CD4-positive, alpha-beta T cell treated with Interferon alpha-2 for 1 hour (primary cell): ENCODE measurements at places on chromosomes 3 and 15.

DNA sequence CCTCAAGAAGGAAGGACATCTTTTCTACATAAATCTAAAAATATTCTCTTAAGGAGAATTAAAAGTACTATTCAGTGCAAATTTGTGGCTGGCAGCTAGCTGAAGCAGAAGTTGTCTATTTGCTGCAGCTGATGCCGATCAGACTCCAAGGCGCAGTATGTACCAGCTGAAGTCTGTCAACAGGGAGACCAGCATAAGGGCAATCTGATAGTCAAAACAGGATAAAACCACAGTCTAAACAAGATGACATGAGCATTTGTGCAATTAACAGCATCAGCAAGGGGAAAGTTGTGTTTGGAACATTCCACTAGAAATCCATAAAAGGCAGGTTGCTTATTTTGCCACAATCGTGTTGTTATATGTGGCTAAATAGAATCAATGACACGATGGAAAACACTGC is 198.2 kb upstream of the ROBO2 start:
- no peak for DNase-seq

DNA sequence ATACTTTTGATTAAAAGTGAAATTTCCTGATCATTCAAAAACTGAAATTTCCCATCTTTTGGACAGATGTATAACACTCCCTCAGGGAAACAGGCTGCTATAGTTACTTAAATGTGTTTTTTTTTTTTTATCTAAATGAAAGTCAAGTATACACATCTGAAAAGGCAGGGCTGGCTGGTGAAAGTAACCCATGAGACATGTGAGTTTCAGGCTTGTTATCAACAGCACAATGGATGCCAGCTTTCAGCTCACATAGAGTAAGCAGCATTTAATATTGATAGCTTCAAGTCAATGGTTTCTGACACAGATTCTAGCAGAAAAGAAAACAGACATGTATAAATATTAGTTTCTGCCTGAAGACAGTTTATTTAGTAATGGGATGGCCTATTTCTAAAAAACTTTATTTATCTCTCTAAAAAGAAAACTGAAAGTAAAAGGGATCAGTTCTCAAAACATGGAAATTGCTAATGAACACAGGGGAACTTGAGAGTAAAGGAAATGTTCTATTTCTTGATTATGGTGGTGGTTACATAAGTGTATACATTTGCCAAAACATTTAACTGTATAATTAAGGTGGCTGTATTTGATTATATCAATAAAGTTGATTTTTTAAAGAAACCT is 89.7 kb upstream of the CMC1 start:
- DNase-seq, result peak; percentile 9

DNA sequence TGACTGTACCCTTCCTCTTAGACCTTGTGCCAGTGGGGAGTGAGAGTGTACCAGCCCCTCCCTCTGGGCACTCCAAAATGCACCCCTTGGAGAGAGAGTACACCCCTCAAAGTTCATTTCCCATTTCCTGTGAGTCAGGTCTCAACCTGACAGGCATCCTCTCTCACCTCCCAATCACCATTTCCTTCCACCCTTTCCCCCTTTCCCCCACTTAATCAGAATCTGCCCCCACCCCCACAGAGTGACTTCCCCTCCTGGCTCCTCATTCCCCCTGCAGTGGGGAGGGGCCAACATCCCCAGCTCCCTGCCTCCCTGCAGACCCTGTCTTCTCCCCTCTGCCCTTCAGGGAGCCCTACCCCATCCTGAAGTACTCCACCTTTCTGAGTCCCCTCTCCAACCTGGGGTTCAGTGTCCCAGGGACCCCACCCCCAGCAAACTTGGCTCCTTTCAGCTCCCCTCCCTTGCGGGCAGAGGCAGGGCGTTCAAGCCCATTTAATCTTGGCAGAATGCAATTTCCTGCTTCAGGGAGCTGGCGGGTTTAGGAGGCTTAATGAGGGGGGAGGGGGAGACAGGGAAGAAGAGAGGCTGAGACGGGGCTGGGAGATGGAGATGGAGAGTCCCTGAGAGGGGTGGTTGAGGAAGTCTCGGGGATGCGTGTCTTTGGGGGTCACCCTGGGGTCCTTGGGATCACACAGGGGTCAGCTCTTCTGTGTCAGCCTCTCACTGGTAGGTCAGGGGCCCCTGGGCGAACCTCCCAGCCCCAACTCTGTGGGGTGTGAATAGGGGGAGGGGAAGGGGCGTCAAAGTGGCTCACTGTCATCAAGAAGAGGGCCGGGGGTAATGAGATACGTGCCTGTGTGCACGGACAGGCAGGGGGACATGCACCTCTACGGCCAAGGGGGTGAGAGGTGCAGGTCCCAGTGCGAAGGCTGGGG is 16.6 kb upstream of the SEMA3F start:
- DNase-seq, result no peak

GRCh38 chr15:42358141-42358540 is 1.2 kb upstream of the CAPN3 start:
- DNase-seq, result no peak

GRCh38 chr3:122324871-122325323 is at the start of gene CSTA:
TSS of gene CSTA (plus strand) at chr3:122325248. CDS start at chr3:122325293, 45 bp downstream.
- no peak for DNase-seq

- DNase-seq, result no peak
Measured at GRCh38 chr15:83581381-83581780, 72.5 kb upstream of the ADAMTSL3 start.

GRCh38 chr15:44873103-44873502 is 83.4 kb upstream of the TERB2 start:
- no peak for DNase-seq

DNA sequence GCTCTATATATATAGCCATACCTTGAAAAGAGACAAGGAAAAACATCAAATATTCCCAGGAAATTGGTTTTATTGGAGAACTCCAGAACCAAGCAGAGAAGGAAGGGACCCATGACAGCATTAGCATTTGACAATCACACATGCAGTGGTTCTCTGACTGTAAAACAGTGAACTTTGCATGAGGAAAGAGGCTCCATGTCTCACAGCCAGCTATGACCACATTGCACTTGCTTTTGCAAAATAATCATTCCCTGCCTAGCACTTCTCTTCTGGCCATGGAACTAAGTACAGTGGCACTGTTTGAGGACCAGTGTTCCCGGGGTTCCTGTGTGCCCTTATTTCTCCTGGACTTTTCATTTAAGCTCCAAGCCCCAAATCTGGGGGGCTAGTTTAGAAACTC is 85.5 kb downstream of the TGFBR2 start:
- no peak for DNase-seq

GRCh38 chr3:22231061-22231460 is 480.1 kb upstream of the ZNF385D start:
- no peak for DNase-seq

GRCh38 chr15:96053781-96054428 is 276.6 kb upstream of the NR2F2 start:
- no peak for DNase-seq

GRCh38 chr15:61480863-61481262 is 251.8 kb upstream of the RORA start:
- DNase-seq, result no peak

DNA sequence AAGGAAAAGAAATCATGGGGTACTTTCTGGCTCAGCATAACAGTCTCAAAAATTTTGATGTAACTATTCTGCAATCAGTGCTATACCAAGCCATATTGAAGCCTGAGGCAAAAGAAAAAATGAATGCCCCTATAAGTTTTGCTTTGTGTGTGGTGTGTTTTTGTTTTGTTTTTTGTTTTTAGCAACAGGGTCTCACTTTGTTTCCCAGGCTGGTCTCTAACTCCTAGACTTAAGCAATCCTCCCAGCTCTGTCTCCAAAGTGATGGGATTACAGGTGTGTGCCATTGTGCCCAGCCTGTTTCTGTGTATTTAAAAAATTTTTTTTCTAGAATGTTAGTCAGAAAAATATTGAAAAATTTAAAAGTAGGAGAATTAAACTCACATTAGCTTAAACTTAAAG is 93.2 kb downstream of the ZNF280D start:
- no peak for DNase-seq

DNA sequence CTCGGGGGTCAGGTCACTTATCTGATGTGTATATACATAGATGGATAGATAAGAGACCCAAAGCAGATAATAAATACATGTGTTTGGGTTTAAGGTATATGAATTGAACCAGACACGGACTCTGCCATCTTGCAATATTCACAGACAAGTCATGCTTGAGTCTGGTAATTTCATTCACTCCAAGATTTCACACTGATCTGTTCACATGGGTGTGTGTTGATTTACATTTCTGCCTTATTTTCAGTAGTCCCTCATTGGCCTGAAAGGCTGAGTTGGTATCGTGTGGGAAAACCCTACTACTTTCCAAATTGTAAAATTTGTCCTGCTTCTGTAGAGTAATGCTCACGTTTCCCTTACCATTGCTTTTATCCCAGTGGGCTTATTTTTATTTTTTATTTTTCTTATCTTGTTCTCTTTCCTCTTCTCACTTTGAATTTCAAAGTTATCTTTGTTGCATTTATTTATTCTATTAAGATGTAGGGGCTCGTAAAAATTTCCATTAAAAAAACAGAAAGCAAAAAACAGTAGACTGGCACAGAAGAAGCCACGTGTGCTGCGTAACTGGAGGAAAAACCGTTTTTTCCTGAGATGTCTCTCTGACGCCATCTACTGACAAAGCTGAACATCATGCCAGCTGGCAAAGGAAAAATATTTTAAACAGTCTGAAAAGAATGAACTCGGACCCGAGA is 10.8 kb upstream of the MFSD1 start:
- peak; percentile 34 for DNase-seq

- DNase-seq, result no peak
Measured at GRCh38 chr3:129699199-129699598, 92.7 kb upstream of the PLXND1 start.

- no peak for DNase-seq
Measured at GRCh38 chr3:67067251-67067650, 69.1 kb downstream of the KBTBD8 start.

GRCh38 chr3:154971771-154972326 is 108.3 kb upstream of the MME start:
- no peak for DNase-seq

GRCh38 chr3:139226731-139227130 is 117.1 kb upstream of the MRPS22 start:
- DNase-seq, result no peak

GRCh38 chr15:100187677-100188076 is 154.1 kb downstream of the ADAMTS17 start:
- DNase-seq, result no peak

DNA sequence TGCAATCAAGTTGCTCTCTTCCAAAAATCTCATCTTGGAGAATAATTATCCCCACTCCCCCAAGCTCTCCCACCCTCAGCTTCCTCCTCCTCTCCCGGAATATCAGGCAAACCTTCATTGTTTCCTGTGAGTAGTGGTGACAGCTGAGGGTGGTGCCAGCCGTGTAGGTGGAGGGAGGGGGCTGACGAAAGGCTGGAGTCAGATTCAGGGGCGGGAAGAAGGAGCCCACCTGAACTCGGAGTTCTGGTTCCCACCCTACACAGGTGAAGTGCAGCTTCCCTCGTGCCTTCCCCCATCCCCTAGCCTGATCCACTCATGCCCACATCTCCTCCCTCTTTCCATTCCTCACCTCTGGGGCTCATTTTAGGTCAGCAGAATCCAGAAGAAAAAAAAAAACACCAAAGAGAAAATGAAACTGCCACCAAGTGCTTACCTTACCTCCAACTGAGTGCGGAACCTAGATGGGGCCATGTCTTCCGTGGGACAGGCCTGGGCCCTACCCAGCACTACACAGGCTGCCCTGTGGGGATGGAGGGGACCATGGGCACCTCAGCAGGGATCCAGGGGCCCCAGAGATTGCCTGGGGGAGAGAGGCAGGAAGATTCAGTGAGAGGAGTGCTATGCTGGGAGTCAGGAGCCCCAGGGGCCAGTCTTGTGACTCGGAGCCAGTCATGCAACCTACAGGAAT is 81.3 kb downstream of the ADCY5 start:
- no peak for DNase-seq

- no peak for DNase-seq
Measured at GRCh38 chr15:90718232-90718631, 1.1 kb downstream of the BLM start.

- no peak for DNase-seq
Measured at GRCh38 chr3:12455740-12456139, 28.5 kb upstream of the TSEN2 start.

DNA sequence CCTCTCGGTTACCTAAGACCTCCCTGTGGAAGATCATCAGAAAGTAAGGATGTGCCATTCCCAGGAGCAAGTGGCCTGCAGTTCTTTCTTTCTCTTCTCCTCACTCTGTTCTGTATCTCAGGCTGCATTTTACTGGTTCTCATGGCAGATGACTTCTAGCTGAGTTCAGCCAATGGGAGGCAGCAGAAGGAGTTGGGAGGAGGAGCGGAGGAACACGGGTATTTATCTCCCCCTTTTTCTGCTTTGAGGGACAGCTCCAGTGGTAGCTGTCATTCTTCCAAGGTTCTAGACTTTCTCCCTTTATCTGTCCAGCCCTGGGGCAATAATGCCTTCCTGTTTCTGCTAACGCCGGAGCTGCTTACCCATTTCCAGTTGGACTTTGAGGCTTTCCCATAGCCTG is 339.9 kb downstream of the NR2F2 start:
- no peak for DNase-seq

DNA sequence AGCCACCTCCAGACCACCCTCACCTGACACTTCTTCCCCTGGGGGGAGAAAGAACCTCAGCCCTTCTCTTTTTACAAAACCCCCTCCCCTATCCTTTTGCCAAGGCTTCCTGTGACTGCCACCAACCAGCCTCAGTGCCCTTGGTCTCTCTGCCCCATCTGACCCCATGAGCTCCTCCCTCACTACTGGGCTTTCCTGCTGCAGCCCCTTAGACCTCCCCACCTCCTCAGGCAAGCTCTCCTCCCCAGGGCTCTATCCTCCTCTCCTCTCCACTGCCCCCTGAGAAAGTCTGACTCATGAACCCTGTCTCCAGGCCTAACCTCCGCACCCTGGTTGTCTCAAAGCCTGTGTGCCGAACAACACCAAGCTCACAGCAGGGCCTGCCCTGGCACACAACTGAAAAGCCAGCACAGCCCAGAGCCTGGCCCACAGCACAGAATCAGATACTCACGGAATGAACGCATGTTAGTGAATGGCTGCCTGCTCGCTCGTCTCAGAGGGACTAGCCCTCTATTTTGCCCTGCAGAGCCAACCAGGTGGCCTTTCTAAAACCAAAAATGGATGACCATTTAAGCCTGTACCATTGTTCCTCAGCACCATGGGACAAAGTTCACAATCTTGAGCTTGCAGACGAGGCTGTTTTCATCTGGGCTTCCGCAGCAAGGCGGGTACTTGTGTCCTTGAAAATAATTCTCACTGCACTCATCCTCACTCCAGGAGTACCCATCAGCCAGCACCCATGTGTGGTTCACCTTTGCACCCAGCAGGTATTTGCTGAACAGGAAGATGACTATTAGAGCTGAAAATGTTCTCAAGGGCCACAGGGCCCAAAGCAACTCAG is 1.7 kb downstream of the CHDH start:
- DNase-seq, result no peak

GRCh38 chr3:182755308-182755707 is 38.0 kb upstream of the ATP11B start:
- DNase-seq, result no peak

GRCh38 chr15:57375827-57376695 is at the start of gene CGNL1:
TSS of gene CGNL1 (plus strand) at chr15:57376505. CDS start at chr15:57438000, 61,495 bp downstream.
- DNase-seq, result no peak

DNA sequence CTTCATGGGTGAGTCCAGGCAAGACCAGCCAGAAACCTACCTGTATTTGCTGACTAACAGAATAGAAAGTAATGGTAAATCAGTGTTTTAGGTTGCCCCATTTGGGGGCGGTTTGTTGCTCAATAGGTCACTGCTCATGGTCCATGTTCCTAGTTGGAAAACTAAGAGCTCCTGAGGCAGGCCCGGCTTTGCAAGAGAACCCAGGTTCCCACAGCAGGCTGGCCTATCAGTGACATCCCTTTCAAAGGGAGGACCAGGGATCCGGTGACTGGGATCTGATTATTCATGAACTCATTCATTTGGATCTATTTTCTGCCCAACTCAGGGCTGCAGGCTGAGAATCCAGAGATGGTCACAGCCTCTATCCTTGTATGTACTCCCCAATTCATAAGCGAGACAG is 163.9 kb downstream of the WNT7A start:
- no peak for DNase-seq
